ENCODE measurements at places on chromosomes 3 and 15.
A peak's percentile ranks its signal among the peaks of the same experiment; 100 is the strongest.

DNA sequence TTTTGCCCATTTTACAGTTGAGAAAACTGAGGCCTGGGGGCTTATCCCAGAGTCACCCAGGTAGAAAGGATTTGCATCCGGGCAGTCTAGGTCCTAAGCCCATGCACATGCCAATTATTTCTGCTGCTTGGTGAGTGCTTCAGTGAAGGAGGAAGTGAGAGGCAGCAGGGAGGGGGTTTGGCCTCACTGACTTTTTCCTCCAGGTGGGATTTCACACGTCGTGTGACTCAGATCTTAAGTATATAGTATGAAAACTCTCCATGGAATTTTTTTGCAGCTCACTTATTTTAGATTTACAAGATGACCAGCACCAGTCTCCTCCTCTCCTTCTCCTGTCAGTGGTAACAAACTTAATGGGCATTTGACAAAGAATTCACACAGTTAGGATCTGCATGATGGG, 4.6 kb downstream of the ITGA11 start:
- no peak for DNase-seq

DNA sequence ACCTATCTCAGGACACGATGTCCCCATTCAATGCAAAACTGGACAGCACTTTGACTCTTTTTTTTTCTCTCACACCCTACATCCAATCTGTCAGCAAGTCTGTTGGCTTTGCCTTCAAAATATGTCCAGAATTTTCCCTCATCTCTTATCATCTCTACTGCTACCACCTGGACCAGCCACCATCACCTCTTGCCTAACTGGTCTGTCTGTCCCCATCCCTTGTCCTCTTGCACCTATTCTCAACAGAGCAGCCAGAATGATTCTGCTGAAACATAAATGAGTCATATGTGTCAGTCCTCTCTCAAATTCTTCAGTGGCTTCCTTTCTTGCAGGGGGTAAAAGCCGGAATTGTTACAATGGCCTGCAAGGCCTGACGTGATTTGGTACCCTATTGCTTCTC, 105.8 kb downstream of the CYP19A1 start:
- DNase-seq = no peak

DNA sequence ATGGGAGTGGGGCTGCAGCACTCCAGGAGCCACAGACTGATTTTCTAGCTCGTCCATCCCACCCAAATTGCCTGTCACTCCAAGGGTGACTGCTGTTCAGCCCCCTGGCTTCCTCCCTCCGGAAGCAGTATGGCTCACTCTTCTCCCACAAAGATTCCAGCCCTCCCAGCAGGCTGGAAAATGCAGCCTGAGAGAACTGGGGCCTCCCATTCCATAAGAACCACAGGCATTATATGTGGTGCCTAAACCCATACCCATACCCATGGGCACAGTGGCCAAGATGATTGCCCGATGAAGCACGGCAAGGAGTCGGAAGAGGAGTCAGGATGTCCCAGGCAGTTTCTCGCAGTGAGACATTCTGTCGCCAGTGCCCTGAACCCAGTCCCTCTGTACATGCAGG, 6.0 kb upstream of the VILL start:
- DNase-seq = no peak

GRCh38 chr3:177358977-177359592, 161.8 kb upstream of the TBL1XR1 start:
- DNase-seq = no peak

GRCh38 chr3:158916111-158916510, 114.3 kb downstream of the MFSD1 start:
- DNase-seq = no peak

DNA sequence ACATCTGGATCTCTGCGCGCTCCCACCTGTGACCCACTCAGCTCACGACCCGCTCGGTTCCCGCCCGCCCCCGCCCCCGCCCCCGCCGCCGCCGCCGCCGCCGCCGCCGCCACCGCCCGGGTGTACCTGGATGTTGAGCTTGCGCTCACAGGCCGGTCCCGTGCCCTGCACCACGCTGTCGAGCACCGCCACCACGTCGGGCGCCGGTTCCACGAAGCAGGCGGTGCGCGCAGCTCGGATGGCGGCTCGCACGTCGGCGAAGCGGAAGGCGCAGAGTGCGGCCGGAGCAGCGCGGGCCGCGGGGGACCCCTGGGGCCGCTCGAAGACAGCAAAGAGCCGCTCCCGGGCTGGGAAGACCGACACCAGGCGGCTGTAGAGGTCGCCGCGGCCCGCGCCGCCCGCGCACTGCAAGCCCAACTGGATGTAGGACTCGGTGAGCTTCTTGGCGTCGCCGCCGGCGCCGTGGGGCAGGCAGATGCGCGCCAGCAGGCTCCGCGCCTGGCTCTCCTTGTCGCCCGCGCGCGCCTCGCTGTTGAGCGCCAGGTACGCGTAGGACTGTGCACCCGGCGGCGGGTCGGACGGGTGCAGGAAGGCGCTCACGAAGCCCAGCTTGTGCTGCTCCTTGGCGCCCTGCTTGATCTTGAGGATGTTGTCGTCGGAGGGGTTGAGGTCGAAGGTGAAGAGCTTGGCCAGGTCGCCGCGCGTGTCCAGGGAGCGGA, 1.1 kb downstream of the PLXND1 start:
- no peak for DNase-seq

DNA sequence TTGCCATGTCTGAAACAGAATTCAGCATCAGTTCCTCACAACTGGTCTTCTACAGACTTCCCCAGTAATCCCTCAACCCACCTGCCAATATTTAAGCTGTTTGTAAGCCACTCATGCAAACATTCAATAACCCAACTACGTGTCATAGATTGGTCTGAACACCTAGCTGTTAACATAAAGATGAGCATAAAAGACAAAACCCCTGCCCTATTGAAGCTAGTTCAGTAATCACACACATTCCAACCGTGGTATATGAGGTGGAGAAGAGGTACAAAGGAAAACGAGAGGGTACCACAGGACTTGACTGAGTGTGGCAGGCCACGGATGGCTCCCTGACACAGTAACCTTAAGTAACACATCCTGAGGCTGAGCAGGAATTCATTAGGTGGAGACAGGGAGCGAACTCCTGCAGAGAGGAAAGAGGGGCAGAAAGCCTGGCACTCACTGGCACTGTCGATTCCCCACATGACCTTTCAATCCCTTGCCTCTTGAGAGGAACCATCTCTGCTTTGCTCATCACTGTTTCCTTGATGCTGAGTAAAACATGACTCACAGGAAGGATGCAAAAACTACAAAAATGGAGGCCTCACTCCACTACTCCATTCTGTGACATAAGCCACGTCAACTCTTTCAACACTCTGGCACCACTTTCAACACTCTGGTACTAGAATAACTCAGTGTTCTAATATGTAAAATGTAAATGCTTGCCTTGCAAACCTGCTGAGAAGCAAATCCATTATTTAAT, 31.3 kb downstream of the RPN1 start:
- peak; percentile 37 for DNase-seq

- DNase-seq = no peak
Observed at GRCh38 chr3:10774825-10775224, 41.2 kb upstream of the SLC6A11 start.

GRCh38 chr3:118828351-118828750, 206.3 kb downstream of the IGSF11 start:
- no peak for DNase-seq

DNA sequence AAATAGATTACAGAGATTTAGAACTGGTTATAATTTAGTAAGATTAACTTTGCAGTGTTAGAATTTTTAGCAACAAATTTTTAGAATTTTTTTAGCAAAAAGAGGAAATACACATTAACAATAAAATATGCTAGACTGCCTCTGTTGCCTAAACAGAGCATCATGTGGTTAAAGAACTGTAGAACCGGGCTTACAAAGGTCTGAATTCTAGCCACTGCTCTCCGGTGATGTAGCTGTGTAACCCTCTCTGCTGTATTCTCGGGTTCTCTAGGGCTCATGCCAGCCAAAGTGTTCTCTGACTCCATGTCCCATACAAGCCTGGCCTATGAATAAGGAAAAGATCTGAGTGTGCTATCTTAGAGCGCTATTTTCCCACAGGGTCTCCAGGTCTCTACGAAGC, 2.9 kb upstream of the P2RY12 start:
- no peak for DNase-seq
